Right renal pelvis (tissue), 4 donors: ENCODE measurements at places on chromosomes 13 and 19.
A peak's percentile ranks its signal among the peaks of the same experiment; 100 is the strongest.

DNA sequence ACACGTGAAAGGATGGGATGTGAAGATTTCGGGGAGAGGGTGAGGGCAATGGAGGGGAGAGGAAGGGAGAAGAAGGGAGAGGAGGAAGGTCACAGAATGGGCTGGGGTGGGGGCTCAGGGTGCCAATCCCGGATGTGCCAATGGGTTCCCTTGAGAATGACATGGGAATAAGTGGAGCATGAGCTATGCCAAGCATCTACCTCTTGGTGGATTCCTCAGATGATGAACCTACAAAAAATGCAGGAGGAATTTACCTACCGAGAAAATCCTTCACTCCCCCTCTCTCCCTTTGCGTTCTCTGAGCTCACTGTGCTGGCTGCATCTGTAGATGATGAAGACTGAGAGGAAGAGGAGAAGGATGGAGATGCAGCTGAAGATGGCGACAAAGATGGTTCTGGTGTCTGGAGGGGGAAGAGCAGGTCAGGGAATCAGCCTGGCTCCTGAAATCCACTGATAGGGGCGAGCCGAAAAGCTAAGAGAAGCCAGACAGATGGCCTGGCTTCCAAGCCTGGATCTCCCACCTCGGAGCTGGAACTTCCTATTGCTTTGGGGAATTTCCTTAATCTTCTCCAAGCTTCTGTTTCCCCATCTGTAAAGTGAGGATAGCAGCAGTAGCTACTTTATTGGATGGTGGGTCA, 21.6 kb downstream of the VSTM1 start:
- DNase-seq: no peak

DNA sequence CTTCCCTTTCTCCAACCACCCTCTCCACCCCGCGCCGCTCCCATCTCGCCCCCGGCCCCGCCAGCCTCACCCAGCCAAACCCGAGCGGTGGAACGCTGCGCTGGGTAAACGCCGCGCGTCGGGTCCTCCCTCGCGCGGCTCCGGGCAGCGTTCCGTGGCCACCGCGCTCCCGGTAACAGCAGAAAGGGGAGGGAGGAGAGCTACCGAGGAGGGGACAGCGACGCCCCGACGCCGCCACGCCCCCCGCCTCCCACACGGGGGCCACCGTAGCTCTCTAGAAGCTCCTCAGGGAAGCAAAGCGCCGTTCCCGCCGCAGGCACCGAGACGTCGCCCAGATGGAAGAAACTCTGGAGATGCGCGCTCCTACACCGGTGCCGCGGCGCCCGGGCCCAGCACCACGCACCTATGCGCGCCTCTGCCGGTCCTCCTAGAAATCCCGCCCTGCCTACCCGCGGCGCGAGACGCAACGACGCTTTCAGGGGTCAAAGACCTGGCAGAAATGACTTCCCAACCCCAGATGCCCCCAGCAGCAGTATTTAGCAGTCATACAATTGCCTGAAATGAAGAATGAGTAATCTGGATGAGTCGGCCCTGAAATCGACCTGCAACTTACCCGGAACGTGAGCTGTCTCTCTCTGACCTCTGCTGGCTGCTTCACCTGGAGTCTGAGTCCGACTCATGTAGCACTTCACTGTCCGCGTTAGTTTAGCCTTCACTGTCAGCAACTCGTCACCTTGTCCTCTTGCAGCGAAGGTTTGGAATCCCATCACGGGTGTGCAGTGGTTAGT, at the start of gene RUBCNL:
Gene RUBCNL (minus strand): TSS at position 189 of the 788 bp plus-strand sequence. CDS start 14,777 bp downstream, outside the sequence.
- peak; percentile 49 for DNase-seq

GRCh38 chr19:33677745-33678426, 56.1 kb downstream of the CHST8 start:
- no peak for DNase-seq

GRCh38 chr13:33208290-33209220, 77.0 kb downstream of the STARD13 start:
- no peak for DNase-seq

GRCh38 chr19:35297515-35297848, 5.5 kb downstream of the MAG start:
- DNase-seq: no peak

DNA sequence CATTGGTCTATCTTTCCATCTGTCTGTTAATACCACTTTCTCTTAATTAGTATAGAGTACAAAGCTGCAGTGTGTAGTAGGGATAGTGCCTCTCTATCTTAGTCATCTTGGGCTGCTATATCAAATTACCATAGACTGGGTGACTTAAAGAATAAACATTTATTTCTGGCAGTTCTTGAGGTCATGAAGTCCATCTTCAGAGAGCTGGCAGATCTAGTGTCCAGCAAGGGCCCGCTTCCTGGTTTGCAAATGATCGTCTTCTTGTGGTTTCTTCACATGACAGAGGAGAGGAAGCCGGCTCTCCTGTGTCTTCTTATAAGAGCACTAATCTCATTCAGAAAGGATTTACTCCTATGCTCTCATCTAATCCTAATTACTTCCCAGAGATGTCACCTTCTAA, 6.1 kb downstream of the ZNF700 start:
- no peak for DNase-seq

DNA sequence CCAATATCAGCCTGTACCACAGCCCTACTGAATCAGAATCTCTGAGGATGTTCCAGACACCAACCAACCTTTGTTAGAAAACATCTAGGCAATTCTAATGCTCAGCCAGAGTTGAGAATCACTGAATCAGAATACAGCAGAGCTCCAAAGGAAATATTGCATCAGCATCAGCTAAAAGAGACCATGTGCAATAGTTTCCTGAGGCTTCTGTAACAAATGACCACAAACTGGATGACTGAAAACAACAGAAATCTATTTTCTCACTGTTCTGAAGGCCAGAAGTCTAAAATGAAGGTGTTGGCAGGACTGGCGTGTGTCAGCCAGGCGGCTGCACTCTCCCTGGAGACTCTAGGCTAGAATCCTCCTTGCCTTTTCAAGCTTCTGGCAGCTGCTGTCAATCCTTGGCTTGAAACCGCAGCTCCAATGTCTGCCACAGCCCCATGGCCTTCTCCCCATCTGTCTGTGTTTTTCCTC, 1.2 kb upstream of the DCT start:
- DNase-seq: no peak

- DNase-seq: peak; percentile 88
Measured at GRCh38 chr19:488505-489417, 7.5 kb upstream of the MADCAM1 start.

DNA sequence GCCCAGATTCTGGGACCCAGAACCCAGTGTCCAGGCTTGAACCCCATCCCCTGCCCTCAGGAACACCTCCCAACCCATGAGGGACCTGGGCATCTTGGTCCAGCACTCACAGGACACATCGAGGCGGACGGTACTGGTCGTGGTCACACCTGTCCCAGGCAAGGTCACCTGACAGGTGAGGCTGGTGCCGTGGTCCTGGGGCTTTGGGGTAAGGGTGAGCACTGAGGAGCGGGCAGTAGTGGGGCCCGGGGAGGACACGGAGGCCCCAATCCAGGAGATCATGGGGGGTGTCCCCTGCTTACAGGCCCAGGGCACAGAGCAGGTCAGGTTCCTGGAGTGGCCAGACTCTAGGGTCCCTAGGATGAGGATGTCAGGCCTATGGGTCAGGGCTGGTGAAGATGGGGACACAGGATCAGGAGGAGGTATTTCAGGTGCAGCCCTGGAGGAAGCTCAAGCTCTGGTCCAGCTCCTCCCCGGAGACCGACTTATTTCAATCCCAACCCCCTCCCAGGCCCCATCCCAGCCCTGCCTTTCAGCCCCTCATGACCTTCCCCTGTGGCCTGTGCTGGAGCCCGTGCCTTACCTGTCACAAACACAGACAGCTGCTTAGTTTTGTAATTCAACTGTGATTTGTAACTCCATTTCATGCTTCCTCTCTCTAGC, 772 bp downstream of the SIGLEC8 start:
- DNase-seq: no peak

GRCh38 chr13:80131204-80131603, 209.7 kb downstream of the SPRY2 start:
- no peak for DNase-seq

GRCh38 chr13:109644069-109644750, 142.2 kb downstream of the IRS2 start:
- DNase-seq: no peak

GRCh38 chr13:72504131-72504841, 223.1 kb downstream of the MZT1 start:
- no peak for DNase-seq

DNA sequence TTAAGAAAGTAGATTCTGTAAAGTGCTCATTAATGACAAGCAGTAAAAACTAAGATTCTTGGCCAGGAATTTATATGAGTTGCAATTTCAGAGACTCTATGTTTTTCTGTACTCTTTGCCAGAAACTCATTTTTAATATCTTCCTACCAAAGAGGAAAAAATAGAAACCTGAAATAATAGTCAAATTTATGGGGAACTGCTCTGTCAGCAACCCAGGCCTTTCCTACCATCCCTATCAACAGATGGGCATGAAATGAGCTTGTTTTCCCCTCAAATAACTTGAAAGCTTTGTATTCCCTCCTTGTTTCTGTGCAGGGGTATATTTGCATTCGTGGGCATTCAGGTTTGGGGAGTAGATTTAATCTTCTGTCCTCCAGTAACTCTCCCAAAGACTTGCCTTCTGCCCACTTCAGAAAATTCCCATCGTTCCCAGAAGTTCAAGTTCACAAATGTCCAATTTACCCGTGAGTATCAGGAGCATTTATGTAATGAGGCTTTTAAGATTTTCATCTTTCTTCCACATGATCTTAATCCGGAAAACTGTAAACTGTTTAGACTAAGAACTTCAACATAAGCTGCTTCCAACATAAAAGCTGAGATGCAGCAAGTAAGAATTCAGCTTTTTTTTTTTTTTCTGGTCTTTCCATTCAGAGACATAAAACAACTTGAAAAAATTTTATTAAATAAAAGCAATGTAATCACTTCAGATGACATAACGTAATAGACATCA, 363.1 kb downstream of the EFNB2 start:
- no peak for DNase-seq

GRCh38 chr13:112455476-112456059, 79.4 kb downstream of the SPACA7 start:
- no peak for DNase-seq

DNA sequence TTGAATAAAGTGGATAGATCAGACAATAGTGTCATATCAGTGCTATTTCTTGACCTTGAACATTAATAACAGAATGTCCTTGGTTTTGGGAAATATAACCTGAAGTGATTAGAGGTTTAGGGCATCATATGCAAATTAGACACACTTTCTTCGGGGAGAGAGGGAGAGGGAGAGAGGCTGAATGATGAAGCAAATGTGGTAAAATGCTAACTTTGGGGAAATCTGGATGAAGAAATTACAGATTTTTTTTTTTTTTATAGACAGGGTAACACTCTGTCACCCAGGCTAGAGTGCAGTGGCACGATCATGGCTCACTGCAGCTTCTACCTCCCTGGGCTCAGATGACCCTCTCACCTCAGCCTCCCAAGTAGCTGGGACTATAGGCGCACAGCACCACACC, 3.9 kb upstream of the NCR1 start:
- DNase-seq: no peak

- DNase-seq: no peak
Measured at GRCh38 chr19:2976609-2977000, 759 bp upstream of the TLE6 start.

- DNase-seq: no peak
Measured at GRCh38 chr13:106426909-106427308, 108.6 kb downstream of the EFNB2 start.

DNA sequence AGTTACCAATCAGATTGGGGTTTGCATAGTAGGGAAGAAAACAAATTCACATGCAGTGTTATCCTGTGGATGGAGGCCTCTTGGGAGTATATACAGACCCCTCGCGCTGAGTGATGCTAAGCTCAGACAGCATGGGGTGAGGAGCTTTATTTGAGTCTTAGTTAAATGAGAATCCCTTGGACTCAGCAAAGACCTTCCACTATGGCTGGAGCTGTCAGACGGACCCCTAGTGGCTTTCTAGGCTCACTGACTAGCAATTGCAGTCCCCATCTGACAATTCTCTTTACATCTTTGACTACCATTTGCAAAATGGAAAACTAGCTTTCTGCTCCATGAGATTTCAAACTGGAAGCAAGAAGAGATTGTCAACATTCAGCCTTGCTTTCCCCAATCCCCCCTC, 90.4 kb downstream of the STOML3 start:
- DNase-seq: no peak

DNA sequence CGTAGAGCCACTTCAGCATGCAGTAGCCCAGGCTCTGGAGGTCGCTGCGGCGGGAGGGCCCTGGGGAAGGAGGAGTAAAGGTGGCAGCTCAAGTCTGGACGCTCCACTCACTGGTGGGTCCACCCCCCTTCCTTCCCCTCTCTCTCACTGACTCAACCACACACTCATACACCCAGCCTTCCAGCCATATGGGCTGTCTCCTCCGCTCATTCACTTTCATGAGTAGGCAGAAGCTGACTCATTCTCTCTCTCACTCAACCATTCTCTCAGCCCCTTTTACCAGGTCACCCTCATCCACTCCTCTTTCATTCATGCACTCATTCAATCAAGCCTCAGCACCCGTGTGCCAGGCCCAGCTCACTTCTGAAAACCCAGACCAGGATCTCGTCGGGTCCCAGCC, 27.5 kb upstream of the SIGLEC11 start:
- DNase-seq: no peak

DNA sequence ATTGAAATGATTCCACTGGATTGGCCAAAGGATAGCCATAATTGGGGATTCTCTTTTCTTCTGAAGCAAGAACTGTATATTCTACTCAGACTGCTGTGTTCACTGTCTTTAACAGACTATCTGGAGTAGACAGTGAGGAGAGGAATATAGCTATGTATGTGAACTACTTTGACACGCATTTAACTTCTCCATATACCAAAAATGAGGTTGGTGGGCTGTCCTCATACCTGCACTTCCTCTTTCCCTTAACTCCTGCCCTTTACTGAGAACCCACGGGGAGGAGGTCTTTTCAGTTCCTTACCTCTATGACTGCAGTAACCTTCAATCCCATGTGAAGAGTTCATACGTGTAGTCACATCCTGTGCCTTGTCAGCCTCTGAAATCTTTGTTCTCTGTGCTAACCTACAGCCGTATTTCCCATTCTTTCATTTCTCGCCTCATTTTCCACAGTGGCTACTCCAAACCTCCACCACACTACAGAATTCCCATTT, 305.8 kb downstream of the MTUS2 start:
- DNase-seq: no peak

- DNase-seq: no peak
Measured at GRCh38 chr13:102003848-102004570, 397.8 kb downstream of the FGF14 start.

DNA sequence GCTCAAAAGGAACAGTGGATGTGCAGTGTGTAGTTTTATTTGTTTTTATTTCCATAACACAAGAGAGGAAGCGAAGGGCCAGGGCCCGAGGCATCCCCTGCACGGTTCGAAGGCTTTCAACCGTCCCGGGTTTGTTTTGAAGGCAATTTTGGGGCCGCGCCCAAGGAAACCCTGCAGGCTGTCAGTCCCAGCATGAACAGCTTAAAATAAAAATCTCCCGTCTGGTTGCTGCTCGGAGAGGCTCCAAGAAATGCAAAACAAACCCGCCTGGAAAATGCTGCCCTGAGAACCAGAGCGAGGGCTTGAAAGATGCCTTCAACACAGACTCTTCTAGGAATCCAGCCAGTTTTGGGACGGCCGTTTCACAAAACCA, 16.0 kb downstream of the LSM4 start:
- DNase-seq: no peak

- no peak for DNase-seq
Measured at GRCh38 chr19:14748601-14749000, 29.8 kb downstream of the ADGRE2 start.
